ENCODE measurements at places on chromosomes 5 and 9. TPM values are rescaled to one million over a fixed set of nuclear protein-coding genes. Genes with fewer than 3 reads are reported as not detected.

TRIM7 gene
- 3.9 TPM for total RNA-seq

PCDHB15 gene
- not detected for total RNA-seq

CLIC3 gene
- total RNA-seq, result not detected

FOXD4L4 gene
- not detected for total RNA-seq

KIF24 gene
- 4.8 TPM for total RNA-seq

ZNF608 gene
- total RNA-seq, result not detected

PCDHA11 gene
- total RNA-seq, result not detected

LRRC14B gene
- not detected for total RNA-seq

BRINP1 gene
- not detected for total RNA-seq

FOXI1 gene
- total RNA-seq, result not detected

GOLGA1 gene
- total RNA-seq, result 16.1 TPM

HIGD2A gene
- total RNA-seq, result 102 TPM

All from activated T-helper 2 cell treated with anti-CD3 and anti-CD28 coated beads, Interferon-gamma antibody, Interleukin-2, Interleukin-4, amounts not matched to agents 10 μg/mL and 5 μg/mL and 100 μg/mL, durations not matched to agents 14 hours and 24 hours and 36 hours (primary cell).